Myometrial cell (primary cell): ENCODE measurements at places on chromosomes 11 and 22. TPM values are rescaled to one million over a fixed set of nuclear protein-coding genes. Genes with fewer than 3 reads are reported as not detected.

SLC29A2 gene
- 0.71 and 1.2 TPM in 2 replicates for total RNA-seq

SCT gene
- not detected in 2 replicates for total RNA-seq

PRSS23 gene
- 90.4 and 130 TPM in 2 replicates for total RNA-seq

RBMXL2 gene
- not detected in 2 replicates for total RNA-seq

KCNJ1 gene
- not detected in 2 replicates for total RNA-seq

TRIM22 gene
- 49.6 and 55.1 TPM in 2 replicates for total RNA-seq

GLYAT gene
- not detected in 2 replicates for total RNA-seq

ACR gene
- total RNA-seq: not detected in 2 replicates

NNMT gene
- total RNA-seq: 574 and 699 TPM in 2 replicates

C22orf15 gene
- 1.1 and 1.2 TPM in 2 replicates for total RNA-seq

TMEM191B gene
- not detected in 2 replicates for total RNA-seq

RAB39A gene
- not detected in 2 replicates for total RNA-seq

CLCF1 gene
- 6.3 and 11.2 TPM in 2 replicates for total RNA-seq

C11orf97 gene
- total RNA-seq: not detected in 2 replicates

POU2AF2 gene
- total RNA-seq: not detected in 2 replicates

CCDC134 gene
- 12.8 and 13.3 TPM in 2 replicates for total RNA-seq

PATE2 gene
- not detected in 2 replicates for total RNA-seq

E2F8 gene
- 1.2 and 2.0 TPM in 2 replicates for total RNA-seq

DEFB131B gene
- not detected in 2 replicates for total RNA-seq

RIC3 gene
- not detected in 2 replicates for total RNA-seq

OR52D1 gene
- not detected in 2 replicates for total RNA-seq

SLC25A18 gene
- total RNA-seq: 1.4 and 2.5 TPM in 2 replicates

MUC6 gene
- not detected in 2 replicates for total RNA-seq

MEI1 gene
- total RNA-seq: 4.6 and 8.6 TPM in 2 replicates

C22orf42 gene
- total RNA-seq: not detected in 2 replicates

MAPK8IP1 gene
- total RNA-seq: 11.9 and 17.3 TPM in 2 replicates

ZP1 gene
- 0.89 TPM in 1 of 2 replicates, not detected in the other for total RNA-seq

IRF7 gene
- total RNA-seq: 11.7 and 21.3 TPM in 2 replicates

SMC1B gene
- total RNA-seq: not detected in 2 replicates

STARD10 gene
- total RNA-seq: 19.0 and 20.6 TPM in 2 replicates

PIWIL4 gene
- under 0.01 and 0.86 TPM in 2 replicates for total RNA-seq

OR2AG2 gene
- 0.18 and 0.29 TPM in 2 replicates for total RNA-seq

ARHGAP20 gene
- total RNA-seq: 1.2 and 2.3 TPM in 2 replicates

GNB1L gene
- total RNA-seq: 19.7 and 20.8 TPM in 2 replicates

NPTXR gene
- under 0.01 and 0.18 TPM in 2 replicates for total RNA-seq

SLC22A6 gene
- total RNA-seq: not detected in 2 replicates

P4HA3 gene
- total RNA-seq: 4.8 and 8.4 TPM in 2 replicates

HBG1 gene
- not detected in 2 replicates for total RNA-seq

ASCL2 gene
- total RNA-seq: not detected in 2 replicates

IGSF22 gene
- total RNA-seq: not detected in 2 replicates

TRIM29 gene
- 6.3 TPM in 1 of 2 replicates, not detected in the other for total RNA-seq

HORMAD2 gene
- total RNA-seq: not detected in 2 replicates

GPR83 gene
- not detected in 2 replicates for total RNA-seq

DUSP8 gene
- total RNA-seq: 0.58 and 4.4 TPM in 2 replicates

TMEM225 gene
- not detected in 2 replicates for total RNA-seq

NELL1 gene
- total RNA-seq: not detected in 2 replicates

TSPAN32 gene
- under 0.01 TPM in 1 of 2 replicates, not detected in the other for total RNA-seq

GAB4 gene
- total RNA-seq: not detected in 2 replicates

HBD gene
- total RNA-seq: 0.29 TPM in 1 of 2 replicates, not detected in the other

C11orf68 gene
- total RNA-seq: 13.5 and 24.5 TPM in 2 replicates

TUBA8 gene
- 0.18 TPM in 1 of 2 replicates, not detected in the other for total RNA-seq

INPP5J gene
- total RNA-seq: 0.18 and 0.86 TPM in 2 replicates

DDIAS gene
- 3.5 and 10.4 TPM in 2 replicates for total RNA-seq
